H4 (cell line): ENCODE measurements at places on chromosomes 7 and 10.
A peak's percentile ranks its signal among the peaks of the same experiment; 100 is the strongest.

DNA sequence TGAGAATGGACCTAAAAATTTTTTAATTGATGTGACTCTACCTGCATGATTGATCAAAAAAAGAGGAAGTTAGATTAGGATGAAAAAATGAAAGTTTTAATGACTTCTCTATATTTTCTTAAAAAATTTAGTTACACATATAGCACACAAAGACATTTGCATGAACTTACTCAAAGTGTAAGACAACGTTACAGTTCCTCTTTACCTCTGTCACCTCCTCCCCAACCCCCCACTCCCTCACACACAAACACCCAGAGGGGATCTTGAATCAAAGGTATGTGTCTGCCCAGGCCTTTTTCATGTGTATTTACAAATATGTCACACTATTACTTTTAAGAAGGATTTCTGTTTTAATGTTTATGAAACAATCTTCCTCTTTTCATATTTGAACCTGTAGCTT lies 20.6 kb upstream of the CDCA7L start:
- DNase-seq: no peak

GRCh38 chr10:116608686-116609594 lies 11.8 kb upstream of the PNLIPRP2 start:
- no peak for DNase-seq

GRCh38 chr10:15627617-15628196 lies 92.0 kb downstream of the ITGA8 start:
- no peak for DNase-seq

DNA sequence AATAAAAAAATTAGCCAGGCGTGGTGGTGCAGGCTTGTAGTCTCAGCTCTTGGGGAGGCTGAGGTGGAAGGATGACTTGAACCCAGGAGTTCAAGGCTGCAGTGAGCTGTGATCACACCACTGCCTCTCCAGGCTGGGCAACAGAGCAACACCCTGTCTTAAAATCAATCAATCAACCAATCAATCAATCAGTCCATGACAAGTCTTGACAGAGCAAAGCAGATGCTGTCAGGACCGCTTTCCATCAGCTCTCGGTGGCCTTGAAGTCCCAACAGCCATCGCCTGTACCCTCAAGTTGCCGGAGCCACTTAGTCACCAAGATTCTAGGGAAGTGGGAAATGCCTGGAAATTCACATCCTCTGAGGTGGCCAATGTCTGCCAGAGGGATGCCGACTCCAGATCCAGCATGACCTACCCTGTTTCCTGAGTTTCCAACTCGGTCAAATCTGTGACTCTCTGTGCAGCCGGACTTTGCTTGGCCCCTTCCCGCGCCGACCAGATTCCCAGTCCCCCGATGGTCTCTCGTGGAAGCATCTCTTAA lies 871 bp upstream of the CCL24 start:
- DNase-seq: no peak

DNA sequence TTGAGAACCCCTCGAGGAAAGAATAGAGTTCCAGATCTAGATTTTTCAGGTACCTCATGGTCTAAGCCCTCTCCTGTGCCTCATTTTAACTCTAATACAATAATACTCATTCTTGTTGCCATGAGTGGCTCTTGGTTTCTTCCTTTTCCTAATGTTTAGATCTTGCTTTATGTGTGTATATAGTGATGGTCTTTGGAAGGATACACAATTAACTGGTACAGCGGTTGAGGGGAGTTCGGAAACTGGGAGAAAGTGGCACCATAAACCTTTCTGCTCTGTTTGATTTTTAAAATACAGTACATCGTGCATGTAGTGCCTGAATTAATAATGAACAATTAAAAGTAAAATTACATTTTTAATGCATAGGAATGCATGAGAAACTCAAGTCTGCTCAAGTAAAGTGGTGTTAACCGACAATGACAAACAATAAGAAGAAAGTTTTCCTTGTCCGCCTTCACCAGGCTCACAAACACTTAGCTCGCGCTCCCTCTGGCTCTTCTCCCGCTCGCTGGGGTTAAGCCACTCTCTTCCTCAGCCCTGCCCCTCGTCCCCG lies 386 bp upstream of the EIF4EBP2 start:
- DNase-seq: no peak

GRCh38 chr7:78039790-78040776 lies 241.5 kb downstream of the PHTF2 start:
- no peak for DNase-seq

DNA sequence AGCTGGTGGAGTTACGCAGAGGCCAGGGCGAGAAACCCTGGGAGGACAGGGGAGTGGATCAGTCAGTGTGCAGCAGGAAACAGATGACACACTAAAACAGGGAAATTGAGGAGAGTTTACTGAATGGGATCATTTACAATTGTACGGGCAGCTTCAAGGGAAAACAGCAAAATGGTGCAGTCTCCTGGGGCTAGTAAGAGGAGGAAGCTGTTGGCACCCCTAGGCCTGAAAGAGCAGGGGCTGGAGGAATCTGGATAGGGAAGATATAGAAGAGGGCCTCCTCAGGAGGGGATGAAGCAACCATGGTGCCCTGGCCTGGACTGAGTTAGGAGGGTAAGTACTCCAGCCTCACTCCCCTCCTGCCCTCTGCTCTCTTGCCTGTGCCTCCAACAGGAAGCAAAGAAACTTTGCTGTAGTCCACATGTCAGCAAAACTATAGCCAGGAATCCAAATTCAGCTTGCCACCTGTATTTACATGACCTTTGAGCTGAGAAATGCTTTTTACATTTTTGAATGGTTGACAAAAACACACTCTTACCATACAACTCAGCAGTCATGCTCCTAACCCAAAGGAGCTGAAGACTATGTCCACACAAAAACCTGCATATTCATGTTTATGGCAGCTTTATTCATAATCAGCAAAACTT lies 52.3 kb upstream of the OPN4 start:
- DNase-seq: no peak

DNA sequence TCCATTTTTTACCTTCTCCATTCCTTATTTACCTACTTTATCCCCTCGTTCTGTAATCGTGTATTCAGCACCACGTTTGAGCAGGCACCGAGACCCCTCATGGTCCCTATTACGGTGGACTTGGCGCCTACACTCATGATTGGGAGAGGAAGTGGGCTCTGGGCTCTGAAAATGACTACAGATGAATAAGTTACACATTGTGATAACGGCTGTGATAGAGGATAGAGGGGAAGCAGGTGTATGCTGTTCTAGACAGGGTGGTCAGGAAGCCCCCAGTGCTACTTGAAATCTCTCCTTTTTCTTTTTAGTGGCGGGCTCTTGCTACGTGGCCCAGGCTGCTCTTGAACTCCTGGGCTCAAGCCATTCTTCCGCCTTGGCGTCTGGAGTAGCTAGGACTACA lies 59.8 kb downstream of the CAMK1D start:
- no peak for DNase-seq

DNA sequence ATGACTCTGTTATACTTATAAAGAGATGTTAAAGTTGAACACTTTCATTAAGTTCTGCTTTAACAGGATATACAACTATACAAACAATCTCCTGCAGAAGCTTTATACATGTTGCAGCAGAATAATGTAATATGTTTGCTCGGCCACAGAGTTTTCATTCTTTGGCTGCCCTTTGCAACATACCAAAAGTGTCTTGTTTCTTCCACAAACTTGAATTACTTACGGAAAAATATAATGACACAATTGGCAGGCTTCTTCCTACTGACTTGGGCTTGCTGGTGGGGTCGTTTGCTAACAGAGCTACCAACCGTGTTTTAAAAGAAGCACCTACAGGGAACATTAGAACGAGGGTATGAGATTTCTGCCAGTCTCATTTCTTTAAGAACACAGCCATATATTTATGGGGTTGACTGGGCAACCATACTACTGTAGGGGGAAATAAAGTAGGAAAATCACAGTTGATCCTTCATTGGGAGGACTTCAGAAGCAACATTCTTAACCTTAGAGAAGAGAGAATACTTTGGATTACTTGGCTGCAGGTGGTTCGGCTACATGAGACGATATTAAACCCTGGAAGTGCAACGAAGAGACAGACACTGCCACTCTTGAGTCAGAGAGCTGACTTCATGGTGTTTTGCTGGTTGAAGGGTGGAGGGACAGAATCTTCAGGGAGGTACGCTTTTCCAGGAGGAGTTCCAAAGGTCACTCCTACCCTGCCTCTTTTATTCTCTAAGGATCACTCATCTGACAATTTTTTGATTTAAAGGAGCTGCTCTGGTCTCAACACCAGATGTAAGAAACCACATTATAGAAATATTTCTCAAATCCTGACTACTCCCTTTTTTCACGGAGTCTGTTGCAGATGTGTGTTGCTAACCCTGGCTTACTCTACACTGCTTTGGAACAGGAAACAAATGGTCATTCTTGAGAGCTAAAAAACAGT lies 123.9 kb downstream of the SEMA3C start:
- no peak for DNase-seq

- DNase-seq: no peak
Measured at GRCh38 chr7:155766966-155767916, 45.0 kb downstream of the SHH start.

DNA sequence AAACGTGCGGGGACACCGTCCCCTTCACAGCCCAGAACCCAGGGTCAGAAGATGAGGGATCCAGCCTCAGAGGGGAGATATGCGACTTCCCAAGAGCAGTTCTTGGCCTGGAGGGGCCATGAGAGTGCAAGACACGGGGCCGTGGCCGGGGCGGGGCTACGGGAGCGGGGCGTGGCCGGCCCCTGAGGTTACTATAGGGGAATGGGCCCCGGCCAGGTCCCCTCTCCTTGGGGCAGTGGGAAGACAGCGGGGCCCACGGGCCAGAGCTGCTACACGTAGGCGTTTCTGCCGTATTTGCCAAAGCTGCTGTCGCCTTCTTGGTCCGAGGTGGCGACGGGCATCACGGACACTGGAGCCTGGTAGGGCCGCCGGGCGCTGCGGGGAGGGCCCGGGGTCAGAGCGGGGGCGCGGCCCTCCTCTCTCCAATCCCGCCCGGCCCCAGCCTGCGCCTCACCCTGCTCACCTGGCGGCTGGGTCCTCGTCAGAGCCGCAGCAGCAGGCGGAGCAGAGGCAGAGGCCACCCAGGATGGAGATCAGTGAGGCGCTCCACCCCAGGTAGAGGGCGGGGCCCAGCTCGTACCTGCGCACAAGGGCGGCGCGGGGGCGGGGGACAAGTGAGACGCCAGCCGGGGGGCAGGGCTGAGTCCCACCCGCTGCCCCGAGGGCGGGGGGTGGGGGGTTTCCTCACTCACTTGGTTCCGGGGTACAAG lies 5.3 kb downstream of the CLDN15 start:
- no peak for DNase-seq

- DNase-seq: no peak
Measured at GRCh38 chr7:76149847-76150691, 51.6 kb upstream of the SRRM3 start.

DNA sequence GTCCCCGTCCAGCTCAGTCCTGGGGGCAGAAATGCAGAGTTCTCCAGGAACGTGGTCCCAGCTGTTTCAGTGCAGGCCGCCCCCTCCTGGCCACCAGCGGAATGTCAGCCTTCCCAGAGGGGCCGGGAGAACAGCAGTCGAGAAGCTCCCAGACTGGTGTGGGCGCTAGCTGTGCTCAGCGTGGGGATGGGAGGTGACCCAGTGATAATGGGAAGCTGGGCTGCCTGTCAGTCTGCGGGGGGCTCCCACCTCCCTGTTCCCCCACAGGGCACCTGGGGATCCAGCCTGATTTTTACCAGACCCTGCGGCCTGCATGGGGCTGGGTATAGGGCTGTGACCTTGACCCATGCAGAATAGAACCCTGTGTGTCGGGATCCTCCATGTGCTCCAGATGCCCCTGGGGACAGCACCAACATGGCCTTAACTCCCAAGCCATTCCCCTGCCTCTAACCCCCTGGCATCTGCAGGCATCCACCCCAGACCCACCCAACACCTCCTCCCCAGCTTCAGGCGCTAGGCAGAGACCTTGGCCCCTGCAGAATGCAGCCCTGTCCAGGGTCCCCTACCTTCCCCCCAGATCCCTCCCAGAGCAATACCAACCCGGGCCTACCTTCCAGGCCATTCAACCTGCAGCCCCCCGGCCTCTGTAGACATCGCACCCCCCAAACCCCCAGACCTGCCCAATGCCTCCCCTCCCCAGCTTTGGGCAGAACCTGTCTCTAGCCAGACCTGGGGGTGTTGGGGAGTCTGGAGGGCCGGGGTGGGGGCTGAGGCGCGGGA lies 880 bp upstream of the ELN start:
- peak; percentile 56 for DNase-seq

- peak; percentile 62 for DNase-seq
Measured at GRCh38 chr7:51366930-51367613, 50.5 kb upstream of the COBL start.

DNA sequence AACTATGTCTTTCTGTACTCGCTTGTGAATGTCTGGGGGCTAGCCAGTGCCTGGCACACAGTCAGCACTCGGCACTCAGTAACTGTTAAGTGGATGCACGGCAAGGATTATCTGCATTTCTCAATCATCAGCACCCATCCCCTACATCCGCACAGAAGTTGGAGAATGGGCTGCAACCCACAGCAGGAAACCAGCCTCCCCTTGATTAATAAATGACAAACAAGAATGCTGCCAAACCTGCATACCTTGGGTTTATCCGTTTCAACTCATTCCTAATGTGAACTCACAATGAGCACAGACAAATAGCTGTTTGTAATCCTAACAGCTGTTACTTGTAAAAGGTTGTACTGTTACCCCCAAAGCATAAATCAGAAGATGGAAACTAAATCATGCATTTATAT lies 28.9 kb downstream of the PPP1R3C start:
- DNase-seq: no peak

- no peak for DNase-seq
Measured at GRCh38 chr7:100438172-100438571, 1.9 kb upstream of the PPP1R35 start.

DNA sequence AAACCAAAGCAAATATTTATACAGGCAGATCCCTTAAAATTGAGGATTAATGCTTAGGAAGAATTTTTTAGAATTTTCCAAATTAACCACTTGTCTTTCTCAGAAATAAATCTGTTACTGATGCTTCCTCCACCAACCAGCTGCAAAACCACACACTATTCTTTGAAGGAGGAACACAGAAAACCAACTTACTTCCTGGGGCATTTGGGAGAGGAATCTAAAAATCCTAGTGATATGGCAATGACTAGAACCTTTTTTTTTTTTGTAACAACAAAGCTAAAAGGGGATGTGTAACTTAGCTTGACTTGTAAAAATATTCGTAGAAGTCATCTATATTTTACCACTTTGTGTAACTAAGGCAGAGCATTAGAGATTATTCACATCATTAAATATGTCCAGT lies 5.1 kb upstream of the TM9SF3 start:
- no peak for DNase-seq
